ENCODE measurements at places on chromosomes 5 and 9.

- peak; percentile 92 for DNase-seq
Measured at GRCh38 chr9:133991964-133992779, at the start of gene VAV2. Gene VAV2 (minus strand): TSS chr9:133992324. CDS start chr9:133992278, 46 bp downstream.

DNA sequence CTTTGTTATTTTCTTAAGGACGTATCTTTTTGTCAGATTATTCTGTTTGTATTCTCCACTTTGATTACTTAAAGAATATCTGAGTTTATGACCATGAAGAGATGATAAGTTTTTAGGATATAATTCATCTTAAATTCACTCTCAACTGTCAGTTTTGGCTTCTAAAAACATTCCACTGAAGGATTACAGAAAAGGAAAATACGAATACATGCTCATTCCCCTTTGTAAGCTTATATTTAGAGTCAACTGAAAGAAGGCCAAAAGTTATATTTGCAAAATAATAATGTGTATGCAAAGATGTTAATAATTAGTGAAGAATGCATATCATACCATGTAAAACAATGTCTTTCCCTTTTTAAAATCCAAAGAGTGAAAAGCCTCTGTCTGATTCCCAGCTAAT, 52.5 kb downstream of the ZNF474 start:
- no peak for DNase-seq

DNA sequence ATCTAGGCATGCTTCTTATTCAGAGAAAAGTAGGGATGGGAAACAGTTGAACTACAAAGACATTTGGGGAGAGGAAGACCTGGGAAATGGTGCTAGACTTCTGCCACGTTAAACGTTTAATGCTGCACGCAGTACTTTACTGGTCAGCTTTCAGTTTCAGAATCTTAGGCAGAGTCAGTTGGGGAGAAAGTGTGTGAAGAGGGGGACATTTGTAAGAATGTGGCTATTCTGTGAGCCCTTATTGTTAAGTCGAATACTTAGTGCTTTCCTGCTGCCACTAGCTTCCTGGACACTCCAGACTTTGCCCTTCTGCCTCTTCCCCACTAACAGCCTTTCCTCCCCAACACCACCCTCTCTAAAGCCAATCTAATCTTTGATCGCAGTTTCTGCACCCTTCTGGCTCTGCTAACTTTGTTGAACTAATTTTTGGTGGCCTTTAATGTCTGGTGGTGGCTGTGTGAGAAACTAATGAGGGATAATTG, 6.1 kb downstream of the CYSTM1 start:
- no peak for DNase-seq

DNA sequence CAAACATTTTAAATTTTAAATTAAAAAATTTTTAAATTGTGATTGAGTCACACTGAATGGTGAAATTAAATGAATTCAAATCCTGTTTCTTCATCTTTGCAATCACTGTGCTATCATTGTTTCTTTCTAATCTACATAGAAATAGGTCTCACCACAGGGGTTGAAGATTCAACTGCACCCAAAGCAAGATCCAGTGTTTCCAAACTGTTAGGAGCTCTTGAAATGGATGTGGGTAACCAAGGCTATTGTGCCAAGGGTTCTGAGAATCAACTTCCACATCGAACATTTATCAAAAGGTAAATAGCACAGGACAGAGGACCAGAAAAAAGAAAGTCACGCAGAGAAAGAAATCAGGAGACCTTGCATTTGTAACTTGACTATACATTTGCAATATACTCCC, 172.6 kb upstream of the RASEF start:
- no peak for DNase-seq

DNA sequence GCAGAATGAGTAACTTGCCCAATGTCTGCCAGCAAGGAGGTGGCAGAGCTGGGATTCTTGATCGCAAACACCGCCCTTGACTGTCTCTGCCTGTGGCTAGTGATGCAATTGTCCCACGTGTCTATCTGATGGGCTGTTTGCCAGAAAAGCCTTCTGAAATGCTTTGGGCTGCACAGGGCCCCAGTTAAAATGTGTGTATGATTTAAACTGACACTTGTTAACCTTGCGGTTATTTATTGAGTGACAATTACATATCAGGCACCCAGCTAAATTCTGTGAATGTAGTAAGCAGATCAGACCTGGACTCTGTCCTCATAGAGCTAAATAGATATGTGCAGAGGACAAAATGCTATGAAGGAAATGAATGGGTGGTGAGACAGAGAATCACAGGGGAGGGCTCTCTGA, 11.6 kb upstream of the IL12B start:
- peak; percentile 56 for DNase-seq

GRCh38 chr9:137453643-137454081, 5.5 kb downstream of the NSMF start:
- DNase-seq, result peak; percentile 92

DNA sequence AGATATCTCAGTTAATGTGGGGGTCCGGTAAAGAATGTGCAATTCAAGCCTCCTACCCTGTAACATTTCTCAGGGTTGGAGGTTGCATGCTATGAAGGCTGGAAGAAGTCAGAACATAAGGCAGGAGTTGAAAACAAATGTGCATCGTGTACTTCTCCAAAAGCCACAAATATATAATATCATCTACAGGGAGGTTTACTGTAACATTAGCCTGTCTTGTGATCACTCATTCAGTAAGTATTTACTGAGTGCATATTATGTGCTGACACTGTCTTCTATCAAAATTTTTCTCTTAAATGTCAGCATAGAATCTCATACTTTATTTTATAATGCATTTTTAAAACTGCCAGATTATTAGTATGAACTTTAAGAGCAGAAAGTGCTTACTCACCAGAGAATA, 105.6 kb upstream of the ZNF366 start:
- no peak for DNase-seq

- DNase-seq, result no peak
Measured at GRCh38 chr5:96657068-96657467, 5.1 kb upstream of the CAST start.

Measured in kidney (tissue), 22 donors.